ENCODE measurements at places on chromosomes 11 and 22. TPM values are rescaled to one million over a fixed set of nuclear protein-coding genes. Genes with fewer than 3 reads are reported as not detected.

TUB gene
- total RNA-seq: 0.08 TPM

C11orf87 gene
- not detected for total RNA-seq

INPP5J gene
- 0.69 TPM for total RNA-seq

- DNase-seq: no peak
These were observed 111.0 kb upstream of the LMO1 start for GRCh38 chr11:8374716-8375115.

DNA sequence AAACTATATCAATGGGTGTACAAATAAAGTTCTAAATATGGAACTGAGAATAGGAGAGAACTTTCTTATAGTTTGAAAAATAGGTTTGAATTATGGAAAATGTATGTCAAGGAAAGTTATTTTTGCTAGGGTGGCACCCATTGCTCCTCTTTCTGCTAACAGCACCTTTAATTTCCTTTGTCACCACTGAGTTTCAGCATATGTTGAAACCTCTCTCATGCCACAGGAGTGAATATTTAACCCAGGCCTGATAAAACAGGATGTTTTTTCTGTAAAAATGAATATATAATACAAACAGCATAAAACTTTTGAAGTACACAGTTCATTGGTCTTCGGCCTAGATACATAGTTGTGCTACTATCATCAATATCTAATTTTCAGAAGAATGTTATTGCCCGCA is 385.5 kb upstream of the ANO5 start:
- DNase-seq: no peak

DNA sequence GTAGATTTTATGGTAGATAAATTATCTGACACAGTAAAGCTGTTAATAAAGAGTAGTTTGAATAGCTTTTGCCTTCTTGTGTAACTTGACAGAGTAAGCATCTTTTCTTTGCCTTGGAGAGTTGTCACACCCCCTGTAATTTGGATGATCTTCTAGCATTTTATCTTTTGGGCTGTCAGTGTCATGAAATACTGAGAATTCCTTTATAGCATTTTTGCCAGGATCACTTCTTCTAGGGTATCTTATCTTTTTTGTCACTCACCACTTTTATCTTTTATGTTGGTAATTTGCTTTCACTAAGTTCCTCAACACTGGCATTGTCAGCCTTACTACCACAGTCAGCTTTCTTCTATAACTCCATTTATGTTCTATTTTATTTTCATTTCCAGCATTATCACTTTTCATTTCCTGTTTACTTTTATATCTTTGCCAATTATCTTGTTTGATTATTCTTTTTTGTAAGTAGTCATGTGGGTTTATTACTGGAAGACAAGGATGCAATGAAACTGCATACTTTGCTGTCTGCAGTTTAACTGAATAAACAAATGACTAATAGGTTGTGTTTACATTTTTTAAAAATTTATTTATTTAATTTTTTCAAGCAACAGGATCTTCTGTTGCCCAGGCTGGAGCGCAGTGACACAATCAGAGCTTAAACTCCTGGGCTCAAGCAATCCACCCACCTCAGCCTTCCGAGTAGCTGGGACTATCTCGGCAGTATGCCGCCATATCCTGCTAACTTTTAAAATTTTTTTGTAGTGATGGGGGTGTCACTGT is 28.1 kb upstream of the ACAT1 start:
- DNase-seq: no peak

DNA sequence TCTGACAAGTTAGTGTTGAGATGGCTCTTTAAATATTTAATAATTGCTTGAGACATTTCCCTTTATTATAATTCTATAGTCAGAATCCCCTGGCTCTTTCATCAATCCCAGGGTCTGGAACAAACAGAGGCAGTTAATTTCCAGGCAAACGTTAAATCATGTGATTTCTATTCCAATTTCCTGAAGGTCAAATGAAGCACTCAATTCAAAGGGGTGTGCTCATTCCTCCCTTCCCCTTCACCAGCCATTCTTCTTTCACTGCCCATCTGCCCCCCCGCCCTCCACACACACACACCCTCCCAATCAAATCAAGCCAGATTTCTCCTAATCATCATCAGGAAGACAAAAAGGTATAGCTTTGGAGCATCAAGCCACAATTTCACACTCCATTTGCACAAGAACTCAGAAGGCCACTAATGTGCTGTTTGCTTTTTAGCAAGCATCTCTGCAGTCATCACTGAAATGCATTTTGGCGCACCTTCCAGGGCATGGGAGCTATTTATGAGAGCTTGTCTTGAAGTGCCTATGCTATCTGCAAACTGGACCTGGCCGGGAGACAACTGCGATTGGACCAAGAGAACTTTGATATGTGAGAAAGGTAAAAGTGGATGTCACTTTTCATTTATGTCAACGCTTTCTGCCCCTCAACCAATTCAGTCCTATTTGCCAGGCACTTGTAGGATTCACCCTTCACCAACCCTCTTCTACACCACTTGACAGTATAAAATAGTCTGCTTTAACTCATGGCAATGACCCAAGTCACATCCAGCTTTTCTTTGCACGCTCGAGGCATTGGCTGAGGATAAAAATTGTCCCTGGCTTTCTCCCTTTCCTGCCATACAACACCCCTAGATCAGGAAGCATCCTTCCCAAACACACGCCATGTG is 315.1 kb upstream of the API5 start:
- no peak for DNase-seq

- no peak for DNase-seq
These were observed 24.6 kb downstream of the TP53I11 start for GRCh38 chr11:44926036-44926435.
